ENCODE measurements at places on chromosomes 6 and 20.

DNA sequence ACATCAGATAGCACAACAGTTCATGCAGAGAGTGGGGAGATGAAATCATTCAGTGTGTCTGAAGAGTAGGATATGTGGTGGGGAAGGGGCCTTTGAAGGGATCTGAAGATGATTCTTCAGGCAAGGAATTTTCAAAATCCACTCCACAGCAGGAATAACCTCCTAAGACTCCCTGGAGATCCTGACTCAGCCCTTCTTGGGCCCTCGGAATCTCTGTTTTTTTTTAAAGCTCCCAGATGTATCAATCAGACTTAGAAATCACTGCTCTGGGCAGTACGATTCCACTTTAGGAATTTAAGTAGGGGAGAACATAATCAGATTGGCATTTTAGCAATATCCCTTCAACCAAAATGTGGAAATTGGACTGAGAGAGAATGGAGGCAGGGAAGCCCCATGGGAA lies 55.5 kb downstream of the RIOK1 start:
- no peak for DNase-seq

- no peak for DNase-seq
Observed at GRCh38 chr6:148311966-148312669, 30.5 kb upstream of the SASH1 start.

GRCh38 chr6:106155219-106155830 lies 69.2 kb downstream of the PRDM1 start:
- no peak for DNase-seq

DNA sequence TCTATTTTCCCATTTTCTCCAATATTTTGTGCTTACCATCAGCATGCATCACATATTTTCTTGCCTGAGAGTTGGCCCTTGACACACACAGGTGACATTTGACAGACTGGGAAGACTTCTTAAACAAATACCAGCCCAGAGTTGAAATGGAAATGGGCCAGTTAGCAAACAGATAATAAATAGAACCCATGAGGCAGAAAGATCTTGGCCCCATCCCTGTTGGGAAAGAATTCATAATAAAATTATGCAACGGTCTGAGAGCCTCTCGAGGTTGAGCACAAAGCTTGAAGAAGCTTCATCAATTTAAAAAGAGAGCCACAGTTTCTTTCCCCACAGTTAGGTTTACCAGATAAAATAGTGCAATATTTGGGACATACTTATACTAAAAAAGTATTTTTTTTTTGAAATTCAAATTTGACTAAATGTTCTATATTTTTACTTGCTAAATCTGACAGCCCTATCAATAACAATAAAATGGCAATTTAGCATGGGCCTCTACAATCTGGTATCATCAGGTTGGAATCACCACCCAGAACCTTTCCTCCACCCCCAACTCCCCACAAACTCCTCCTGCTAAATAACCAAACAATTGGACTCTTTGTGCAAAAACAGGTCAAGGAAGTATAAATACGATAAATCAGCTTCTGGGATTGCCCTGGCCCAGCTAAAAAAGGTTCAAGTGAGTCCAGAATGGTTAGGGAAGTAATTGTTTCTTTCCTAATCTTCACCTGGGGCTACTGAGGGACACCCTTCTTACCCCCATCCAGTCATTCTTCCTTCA lies 129.8 kb downstream of the CD164 start:
- no peak for DNase-seq

- no peak for DNase-seq
Observed at GRCh38 chr6:168518348-168518745, 77.4 kb downstream of the SMOC2 start.

DNA sequence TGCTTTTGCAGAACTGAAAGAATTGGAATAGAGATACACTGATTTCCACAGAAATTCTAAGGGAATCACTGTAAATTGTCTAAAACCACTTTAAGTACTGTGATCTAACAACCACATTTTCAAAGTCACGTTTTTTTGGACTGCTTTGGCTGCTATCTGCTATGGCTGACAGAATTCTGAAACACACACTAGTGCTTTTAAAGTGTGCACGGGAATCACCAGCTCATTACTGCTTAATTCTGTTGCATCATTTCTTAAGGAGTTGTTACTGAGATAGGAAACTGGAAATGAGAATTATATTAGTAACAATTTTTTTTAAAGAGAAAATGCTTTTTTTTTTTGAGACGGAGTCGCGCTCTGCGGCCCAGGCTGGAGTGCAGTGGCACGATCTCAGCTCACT lies 716.5 kb upstream of the NRSN1 start:
- DNase-seq: no peak

DNA sequence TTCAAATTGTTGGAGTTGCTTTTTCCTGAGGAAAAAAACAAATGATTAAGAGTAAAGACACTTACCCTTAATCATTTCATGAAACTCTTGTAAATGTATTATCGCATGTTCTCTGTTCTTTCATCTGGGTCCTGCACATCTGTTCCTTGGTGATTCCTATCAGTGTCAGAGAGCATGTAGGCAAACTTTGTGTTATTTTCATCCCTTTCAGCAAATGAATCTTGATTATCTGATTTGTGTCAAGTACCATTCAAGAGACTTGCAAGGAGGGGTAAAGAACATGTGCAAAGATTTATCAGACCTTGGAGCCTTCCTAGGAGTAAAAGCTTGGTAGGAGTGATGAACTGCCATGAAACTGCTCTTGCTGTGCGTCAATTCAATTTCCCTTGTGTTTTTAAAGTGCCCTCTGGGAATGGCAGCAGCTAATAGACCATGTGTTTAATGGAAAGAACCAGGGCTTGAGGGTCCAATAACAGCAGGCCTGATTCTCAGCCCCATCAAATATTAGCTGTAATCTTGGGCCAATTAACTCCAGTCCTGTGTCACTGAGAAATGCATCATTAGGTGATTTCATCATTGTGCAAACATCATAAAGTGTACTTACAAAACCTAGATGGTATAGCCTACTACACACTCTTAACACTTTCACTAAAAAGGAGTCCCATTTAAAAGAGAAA lies 118.9 kb upstream of the CEP85L start:
- no peak for DNase-seq

Measured in H54 (cell line).